ENCODE measurements at places on chromosomes 3 and 15.

- DNase-seq, result peak; percentile 27
These were observed 50.1 kb upstream of the CRTC3 start for GRCh38 chr15:90479656-90480055.

DNA sequence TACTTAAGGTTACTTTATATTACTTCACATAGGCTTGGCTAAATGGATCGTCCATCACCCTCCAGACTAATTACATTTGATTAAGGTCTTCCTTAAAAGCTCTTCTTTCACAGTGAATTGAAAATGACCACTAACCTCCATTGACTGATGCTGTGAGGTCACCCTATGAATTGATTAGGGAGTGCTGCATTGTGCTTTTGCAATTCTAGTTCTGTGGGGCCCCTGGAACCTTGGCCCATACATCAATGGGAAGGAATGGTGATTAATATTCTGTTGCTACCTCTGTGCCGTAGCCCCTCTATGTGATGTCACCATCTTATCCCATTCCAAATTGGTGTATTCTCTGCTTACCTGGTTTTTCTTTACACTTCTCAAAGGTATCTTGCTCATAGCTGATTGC lies 682.2 kb downstream of the SQOR start:
- DNase-seq, result no peak

DNA sequence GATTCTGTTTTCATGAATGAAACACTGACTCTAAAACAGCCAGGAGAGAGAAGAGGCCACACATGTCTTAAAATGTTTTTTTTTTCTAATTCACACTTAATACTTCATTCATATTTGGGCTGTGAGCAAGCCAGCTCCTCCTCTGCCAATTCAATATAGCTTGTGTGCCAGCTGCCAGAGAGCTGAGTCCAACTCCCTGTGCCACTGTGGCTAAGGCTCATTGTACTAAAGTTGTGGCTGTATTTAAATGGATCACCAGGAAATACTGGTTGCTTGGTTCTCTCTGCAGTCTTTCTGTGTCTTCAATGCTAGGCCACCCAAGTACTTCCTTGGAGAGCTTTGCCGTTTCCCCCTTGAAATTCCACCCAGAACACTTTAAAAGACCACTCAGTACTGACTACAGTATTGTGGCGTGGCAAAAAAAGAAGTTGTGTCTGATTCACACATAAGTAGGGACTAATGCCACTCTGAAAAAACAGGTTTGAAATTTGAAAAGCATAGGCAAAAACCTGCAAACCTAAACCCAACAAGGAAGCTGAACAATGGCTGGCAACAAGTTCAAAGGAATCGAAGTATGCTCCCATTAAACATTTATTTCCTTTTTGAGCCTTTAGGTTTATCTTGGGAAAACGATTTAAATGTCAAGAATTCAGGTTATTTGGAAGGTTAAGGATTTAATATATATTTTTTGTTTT lies 524.7 kb downstream of the DIPK2A start:
- DNase-seq, result no peak

- no peak for DNase-seq
These were observed 21.9 kb downstream of the DAPK2 start for GRCh38 chr15:64024172-64025050.

DNA sequence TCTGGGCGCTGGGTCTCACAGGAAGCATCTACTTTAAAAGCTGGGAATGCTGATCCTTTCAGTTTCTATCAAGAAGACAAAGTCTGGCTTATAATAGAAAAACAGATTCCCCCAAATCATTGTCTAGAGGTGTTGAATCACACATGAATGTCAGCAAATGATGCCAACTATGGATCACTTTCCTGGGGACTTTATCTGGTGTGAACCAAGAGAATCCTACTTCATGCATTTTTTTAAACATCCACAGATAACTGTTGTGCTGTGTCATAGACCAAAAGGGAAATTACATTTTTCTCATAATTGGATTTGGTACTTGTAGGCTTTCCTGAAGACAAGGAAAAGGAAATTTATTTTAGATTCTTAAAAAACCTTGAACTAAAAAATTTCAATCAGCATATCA lies 132.7 kb downstream of the CD47 start:
- no peak for DNase-seq

GRCh38 chr15:93289941-93290617 lies 201.1 kb upstream of the RGMA start:
- no peak for DNase-seq

- DNase-seq, result no peak
These were observed 230.7 kb upstream of the TMC3 start for GRCh38 chr15:81604713-81605112.

DNA sequence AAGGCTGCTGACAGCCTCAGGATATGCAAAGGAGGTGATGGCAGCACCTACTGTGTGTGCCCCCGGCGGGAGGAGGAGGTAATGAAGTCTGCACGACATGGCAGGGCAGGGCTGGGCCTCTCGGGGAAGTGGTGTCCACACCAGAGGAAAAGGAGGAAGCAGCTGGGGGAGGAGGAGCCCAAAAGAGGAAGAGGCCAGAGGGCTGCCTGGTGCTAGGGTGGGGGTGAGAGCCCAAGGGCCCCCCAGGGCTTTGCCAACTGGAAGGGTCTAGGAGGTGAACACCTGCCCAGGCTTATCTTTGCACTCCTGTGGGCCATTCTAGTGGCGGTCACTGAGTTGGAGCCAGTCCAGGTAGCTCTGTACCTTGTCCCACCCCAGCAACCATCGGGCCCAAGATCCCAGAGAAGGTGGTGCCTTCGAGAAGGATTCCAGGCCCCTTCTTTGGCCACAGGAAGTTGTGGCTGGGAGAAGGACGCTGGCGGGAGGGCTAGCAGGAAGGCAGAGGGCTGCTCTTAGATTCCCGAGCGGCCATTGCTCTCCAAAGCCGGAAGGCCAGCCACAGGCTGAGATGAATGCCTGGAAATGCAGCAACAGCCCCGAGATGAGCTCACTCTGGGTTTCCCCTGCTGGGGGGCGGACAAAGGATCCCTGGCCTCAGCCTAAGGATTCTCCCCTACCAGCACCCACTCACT lies 7.0 kb downstream of the GNAI2 start:
- peak; percentile 79 for DNase-seq

- DNase-seq, result no peak
These were observed 14.6 kb downstream of the IVD start for GRCh38 chr15:40420071-40420713.

DNA sequence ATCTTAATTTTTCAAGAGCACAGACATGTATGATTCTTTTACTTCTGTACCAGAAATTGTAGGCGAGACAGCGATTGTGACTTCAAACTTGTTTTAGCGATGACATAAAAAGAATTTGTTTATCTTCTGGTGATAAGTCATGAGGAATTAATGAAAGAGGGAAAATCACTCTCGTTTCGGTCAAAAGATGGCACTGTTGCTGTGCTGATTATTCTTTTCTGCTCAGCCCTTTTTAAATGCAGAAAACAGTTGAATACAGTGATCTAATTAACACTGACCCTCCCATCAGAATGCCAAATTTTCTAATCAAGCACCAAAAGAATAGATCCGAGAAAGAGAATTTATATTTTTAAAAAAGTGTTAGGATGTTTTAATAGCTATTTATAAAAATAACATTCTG lies 52.6 kb downstream of the NSUN3 start:
- DNase-seq, result peak; percentile 47

- DNase-seq, result peak; percentile 19
These were observed 36.0 kb downstream of the RAB27A start for GRCh38 chr15:55253580-55253979.

GRCh38 chr3:111956449-111956848 lies 22.4 kb upstream of the ABHD10 start:
- DNase-seq, result no peak

DNA sequence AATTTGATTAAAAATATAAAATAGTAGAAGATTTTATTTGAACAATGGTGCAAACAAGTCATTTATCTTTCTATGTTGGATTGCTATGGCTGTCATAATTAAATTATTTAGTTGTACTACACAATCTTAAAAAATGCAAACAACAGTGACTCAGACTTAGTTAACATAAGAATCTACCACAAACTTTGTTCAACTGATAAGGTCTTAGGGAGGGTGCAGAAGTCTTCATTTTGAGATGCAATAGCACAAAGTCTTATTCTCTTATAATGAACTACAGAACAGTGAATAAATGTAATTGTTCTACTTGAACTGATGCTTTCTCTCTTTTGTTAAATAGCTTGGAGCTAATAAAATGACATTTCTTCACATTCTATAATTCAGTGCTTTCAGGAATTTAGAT lies 482.8 kb upstream of the NAALADL2 start:
- DNase-seq, result no peak

GRCh38 chr3:28934126-28934813 lies 346.6 kb upstream of the RBMS3 start:
- DNase-seq, result no peak

DNA sequence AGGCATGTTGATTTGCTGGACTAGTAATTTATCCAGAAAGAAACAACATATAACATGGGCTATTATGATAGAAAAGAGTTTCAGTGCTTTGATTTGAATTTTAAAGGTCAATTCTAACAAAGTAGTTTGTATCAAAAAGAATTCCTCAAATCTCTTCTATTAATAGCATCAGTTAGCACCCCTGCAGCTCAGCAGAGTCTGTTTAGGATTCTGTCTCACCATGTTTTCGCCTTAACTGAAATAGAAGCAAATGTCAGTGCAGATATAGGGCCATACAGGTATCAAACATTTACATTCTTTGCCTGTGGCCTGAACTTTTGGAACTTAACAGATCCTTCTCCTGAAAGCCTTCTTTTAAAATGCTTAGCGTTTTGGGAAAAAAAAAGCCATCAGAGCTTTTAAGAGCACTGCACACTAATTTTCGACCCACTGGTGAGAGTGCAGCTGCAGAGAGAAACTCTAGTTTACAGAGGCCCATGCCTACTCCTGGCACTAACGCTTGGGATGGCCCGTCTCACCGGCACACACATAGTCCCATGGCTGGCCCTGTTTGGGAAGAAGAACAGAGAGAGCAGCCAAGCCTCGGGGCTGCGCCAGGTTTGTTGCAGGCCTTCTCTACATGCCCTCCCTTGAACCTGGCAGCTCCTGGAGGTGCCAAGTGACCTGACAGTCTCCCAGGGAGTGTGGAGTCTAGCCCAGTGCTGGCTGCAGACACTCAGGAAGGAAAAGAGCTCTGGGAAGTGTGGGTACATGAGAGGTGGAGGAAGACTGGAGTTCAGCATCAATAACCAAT lies 9.9 kb upstream of the PAQR9 start:
- DNase-seq, result no peak

DNA sequence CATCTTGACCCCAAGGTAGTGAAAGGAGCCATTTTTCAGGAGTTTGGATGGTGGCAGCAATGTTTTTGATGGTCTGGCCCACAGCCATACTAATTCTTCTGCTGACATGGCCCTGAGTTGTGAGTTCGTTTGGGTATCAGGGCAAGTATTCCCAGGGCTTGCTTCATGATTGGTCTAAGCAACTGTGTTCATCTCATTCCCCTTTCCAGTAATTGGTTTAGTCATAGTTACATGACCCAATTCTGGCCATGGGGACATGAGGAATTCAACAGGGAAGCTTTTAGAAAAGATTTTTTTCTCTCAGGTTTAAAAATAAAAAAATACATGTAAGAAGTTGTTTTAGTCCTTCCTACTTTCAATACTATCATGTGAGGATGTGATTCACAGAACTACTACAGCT lies 150.5 kb upstream of the NPHP3 start:
- no peak for DNase-seq
